ENCODE measurements at places on chromosomes 6 and 20.
A peak's percentile ranks its signal among the peaks of the same experiment; 100 is the strongest.

DNA sequence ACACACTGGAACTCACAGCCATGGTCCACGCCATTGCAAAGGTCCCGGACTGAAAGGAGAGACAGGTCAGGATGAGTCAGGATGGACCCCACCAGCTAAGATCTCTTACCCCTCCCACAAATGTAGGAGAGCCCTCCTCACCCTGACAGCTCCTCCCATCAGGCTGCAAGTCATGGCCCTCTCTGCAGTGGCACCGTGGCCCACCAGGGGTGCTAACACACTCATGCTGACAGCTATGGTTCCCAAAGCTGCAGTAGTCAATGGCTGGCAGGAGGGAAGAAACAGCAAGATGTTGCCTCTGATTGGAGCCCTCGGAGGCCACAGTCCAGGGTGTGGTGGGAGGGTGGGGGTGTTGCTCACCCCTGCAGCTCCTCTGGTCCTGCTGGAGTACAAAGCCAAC is 5.7 kb upstream of the RBPJL start:
- no peak for DNase-seq

DNA sequence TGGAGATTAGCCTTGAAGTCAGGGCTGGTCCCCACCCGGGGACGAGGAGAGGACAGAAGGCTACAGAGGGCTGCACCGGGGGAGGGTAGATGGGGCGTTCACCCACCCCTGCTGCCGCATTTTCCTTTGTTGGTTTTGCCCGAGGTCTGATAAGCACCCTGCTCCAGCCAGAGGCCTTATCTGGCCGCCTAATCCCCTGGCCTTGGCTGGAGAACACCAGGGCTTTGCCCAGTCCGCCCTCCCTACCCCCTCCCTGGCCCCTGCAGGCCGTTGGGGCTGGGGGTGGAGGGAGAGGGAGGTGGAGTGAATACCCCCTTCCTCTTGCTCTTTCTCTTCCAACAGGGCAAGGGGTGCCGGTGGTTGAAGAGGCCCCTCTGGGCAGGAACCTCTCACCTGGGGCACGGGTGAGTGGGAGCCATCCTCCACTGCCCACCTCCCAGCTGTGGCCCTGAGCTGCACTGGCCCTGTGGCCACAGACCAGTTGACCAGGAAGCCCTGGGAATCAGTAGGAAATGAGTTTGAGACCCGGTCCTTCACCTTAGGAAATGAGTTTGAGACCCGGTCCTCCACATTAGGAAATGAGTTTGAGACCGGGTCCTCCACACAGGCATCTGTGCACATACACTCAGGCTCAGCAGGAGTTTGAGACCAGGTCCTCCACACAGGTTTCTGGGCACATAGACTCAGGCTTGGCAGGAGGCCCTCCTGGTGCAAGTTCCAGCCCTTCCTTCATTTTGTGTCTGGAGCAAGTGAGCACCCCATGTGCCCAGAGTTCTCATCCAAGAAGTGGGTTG is 12.0 kb upstream of the GATA5 start:
- DNase-seq, result no peak

DNA sequence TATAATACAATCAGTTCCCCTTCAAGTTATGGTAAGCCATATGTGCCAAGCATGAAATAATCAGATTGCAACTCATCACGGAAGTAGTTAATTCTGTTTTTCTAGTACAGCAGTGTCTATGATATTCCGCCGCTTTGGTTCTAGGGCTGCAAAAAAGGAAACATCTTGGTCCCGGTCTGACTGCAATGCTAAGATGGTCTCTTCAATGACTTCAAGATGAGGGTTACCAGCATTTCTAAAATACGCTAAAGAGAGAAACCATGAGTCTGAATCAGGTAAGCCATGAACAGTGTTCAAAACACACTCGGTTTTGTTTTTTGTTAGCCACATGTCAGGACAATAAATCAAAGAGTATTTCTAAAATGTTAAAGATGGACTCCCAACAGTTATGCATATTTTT is 3.2 kb upstream of the ANKRD60 start:
- peak; percentile 17 for DNase-seq

GRCh38 chr6:129544892-129545612 is 164.9 kb downstream of the ARHGAP18 start:
- no peak for DNase-seq

GRCh38 chr6:123321020-123321419 is 315.7 kb downstream of the TRDN start:
- DNase-seq, result no peak

DNA sequence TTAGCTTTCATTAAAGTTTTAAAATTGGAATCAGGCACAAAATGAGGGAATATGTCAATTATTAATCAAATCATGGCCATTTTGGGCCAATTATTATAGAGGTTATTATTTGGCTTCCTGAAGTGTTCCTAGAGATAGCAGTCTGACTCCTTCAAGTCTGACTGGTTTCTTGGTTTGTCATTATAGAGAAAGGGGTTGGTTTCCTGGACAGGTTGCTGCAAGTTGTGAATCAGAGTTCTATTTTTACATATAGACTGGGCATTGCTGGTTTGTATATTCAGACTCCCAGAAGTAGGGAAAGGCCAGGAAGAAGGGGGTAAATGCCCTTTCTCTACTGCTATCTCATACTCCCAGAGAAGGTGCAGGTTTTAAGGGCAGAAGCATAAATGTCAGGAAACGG is 121.4 kb upstream of the CEP162 start:
- DNase-seq, result no peak

DNA sequence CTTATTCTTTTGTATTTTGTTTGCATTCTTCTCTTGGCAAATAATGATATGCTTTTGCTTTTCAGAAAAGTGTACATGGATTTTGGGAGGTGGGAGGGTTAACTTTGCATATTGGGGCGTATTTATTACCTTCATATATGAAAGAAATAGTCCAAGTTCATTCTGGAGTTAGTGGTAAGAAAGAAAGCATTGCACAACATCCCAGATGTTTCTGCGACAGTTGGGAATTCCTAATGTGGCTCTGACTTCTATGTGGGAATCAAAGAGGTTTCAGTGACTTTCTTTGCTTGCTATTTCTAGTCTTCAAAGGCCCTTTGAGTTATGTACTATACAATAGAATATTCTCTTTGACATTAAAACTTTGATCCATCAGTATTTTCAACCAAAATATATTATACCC is 78.1 kb downstream of the MMUT start:
- no peak for DNase-seq

GRCh38 chr6:168996356-168996625 is 257.4 kb downstream of the THBS2 start:
- DNase-seq, result no peak

- DNase-seq, result no peak
Observed at GRCh38 chr6:157885876-157886275, 62.8 kb downstream of the SNX9 start.

GRCh38 chr20:53870426-53871315 is 199.7 kb downstream of the BCAS1 start:
- no peak for DNase-seq

GRCh38 chr6:33996120-33996475 is 149.8 kb downstream of the GRM4 start:
- DNase-seq, result no peak

DNA sequence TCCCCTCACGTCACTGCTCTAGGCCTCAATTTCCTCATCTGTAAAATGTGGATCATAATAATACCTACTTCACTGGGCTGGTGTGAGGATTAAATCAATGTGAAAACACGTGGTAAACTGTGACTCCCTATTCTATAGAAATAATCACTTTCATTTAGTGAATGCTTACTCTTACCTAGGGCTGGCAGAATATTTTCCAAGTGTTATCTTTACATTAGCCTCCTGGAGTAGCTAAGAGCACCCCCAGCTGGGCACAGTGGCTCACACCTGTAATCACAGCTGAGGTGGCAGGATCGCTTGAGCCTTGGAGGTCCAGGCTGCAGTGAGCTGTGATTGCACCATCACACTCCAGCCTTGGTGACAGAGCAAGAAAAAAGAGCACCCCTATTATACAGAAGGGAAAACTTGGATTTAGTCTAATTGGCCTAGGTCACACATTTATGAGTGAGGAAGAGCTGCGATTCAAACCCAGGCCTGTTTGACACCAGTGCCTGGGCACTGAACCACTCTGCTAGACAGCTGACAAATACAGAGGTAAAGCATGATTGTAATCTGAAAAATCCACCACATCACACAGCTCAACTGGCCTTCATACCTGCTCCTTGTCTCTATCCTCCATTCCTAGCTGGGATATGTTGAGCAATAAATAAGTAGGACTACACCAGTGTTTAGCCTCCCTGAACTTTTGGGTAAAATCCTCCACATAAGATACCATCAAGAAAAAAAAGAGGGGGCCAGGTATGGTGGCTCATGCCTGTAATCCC is 1.4 kb upstream of the SNTA1 start:
- DNase-seq, result no peak

DNA sequence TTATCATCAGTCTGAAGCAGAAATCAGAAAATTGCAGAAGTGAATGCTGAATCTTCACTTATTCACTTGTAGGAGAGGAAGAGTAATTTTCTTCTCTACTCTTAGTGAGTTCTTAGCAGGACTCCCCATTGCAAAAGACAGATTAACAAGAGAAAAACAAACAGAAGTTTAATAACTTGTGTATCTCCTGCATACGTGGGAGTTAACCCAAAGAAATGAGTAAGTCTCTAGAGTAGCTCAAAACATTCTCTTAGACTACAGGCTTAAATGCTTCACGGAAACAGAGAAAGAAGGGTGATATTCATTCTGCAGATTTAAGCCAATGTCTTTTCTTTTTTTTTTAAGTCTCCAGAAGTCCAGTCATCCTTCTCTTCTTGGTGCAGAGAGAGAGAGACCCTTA is 97.9 kb upstream of the TMEM181 start:
- DNase-seq, result no peak

DNA sequence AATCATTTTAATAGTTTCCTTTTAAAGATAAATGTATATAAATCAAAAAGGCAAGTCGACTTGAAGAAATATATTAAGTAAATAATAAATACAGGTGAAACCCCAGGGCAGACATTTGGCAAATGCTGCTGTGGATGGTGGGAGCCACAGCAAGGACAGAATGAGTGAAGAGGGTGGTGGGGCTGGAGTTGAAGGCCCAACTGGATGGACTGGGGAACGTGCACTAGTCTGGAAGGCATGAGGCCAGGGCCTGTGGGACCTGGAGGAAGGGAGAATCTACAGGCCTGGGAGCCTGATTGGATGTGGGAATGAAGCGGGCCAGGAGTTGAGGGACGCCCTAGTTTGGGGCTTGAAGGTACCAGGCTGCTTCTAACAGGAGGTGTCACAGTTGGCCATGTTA is 30.6 kb upstream of the BLCAP start:
- no peak for DNase-seq

GRCh38 chr20:34112600-34113101 is 608 bp upstream of the EIF2S2 start:
- no peak for DNase-seq

DNA sequence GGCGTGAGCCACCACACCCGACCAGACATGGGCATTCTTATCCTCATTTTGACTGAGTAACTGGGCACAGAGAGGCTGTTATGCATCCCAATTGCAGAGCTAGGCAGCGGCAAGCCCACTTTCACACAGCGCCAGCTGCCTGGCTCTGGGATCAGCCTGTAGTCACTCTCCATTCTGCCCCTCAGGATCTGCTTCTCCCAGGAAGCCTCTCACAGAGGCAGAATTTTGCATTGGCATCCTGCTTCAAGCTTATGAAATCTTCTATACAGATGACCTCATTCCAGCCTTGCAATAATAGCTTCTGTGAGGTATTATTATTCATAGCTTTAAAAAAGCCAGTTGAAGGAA is 37.0 kb upstream of the IER3 start:
- no peak for DNase-seq
